ENCODE measurements at places on chromosomes 13 and 19.

GRCh38 chr19:7326105-7326877 lies 22.4 kb upstream of the ARHGEF18 start:
- no peak overlapping the region for H3K4me3 ChIP-seq
- H3K4me1 ChIP-seq, result no peaks in the 10 kb centered on the region
- DNase-seq, result peak; percentile 81
- H3K27me3 ChIP-seq, result no peaks in the 10 kb centered on the region
- H3K27ac ChIP-seq, result no peak overlapping the region

DNA sequence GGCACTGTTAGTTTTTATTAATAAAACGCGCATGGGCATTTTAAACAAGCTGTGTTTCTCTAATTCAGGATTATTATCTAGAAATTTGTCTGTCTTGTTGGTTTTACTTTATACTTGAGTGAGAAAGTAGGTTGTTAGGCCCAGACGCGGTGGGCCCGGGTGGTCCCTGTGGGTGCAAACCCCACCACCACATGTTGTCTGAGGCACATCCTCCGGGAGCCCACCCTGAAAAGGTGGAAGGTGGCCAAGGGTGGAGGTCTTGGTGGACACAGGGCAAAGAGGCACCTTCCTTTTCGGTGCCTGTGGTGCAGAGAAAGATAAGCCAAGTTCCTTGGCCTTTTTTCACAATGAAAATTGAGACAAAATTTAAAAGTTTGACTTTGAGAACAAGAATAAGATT lies 16.6 kb downstream of the ATP4B start:
- H3K36me3 ChIP-seq, result peaks cover 30% of the 10 kb centered on the region
- H3K4me3 ChIP-seq, result no peak overlapping the region
- H3K27ac ChIP-seq, result no peak overlapping the region
- H3K27me3 ChIP-seq, result no peaks in the 10 kb centered on the region

DNA sequence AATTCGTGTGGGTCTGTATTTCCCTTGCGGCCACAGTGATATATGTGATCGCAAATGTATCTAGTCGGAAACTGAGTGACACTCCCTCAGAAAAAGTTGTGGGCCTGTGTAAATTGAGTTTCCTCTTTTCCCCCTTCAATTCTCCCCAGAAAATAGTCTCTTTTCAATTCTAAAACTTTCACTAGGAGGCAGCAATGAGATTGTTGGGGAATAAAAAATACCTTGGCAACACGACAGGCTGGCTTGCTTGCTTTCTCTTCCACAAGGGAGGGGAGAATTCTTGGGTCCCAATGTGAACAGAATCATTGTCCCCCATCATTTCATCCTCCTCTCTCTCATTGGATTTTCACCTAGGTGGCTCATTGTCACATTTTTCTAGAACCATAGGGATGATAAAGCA lies 3.7 kb upstream of the SOX21 start:
- peaks cover 9% of the 10 kb centered on the region for H3K27me3 ChIP-seq
- no peak overlapping the region for H3K4me3 ChIP-seq
- 0 out of 2 replicates have a peak, but pooled peaks cover 1% of the 10 kb centered on the region for H3K4me1 ChIP-seq
- H3K36me3 ChIP-seq, result no peaks in the 10 kb centered on the region
- no peak for DNase-seq
- no peak overlapping the region for H3K27ac ChIP-seq

GRCh38 chr13:43422116-43422515 lies 364.7 kb downstream of the ENOX1 start:
- no peak overlapping the region for H3K27ac ChIP-seq
- no peak overlapping the region for H3K4me3 ChIP-seq
- no peak for DNase-seq
- peaks cover 4% of the 10 kb centered on the region for H3K4me1 ChIP-seq
- H3K27me3 ChIP-seq, result no peaks in the 10 kb centered on the region
- H3K36me3 ChIP-seq, result no peaks in the 10 kb centered on the region

DNA sequence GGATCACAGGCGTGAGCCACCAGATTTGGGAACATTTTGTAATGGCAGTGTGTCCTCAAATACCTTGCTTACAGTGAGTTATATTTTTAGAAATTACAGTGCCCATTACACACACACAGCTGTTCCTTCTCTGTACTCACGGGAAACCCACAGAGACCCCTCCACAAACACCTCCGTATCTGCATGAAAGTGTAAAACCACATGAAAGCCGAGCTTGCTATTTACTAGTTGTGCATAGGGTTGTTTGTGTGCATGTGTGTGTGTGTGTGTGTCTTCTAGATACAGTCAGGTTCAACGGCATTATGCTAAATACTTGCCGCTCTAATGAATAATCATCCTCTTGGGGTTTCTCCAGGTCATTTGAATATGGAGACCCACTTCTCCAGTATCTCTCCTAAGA lies 22.3 kb upstream of the LILRA2 start:
- H3K36me3 ChIP-seq, result no peaks in the 10 kb centered on the region
- H3K4me1 ChIP-seq, result no peaks in the 10 kb centered on the region
- H3K27ac ChIP-seq, result no peak overlapping the region
- H3K27me3 ChIP-seq, result no peaks in the 10 kb centered on the region

GRCh38 chr13:42270857-42271215 lies 1.1 kb upstream of the AKAP11 start:
- H3K36me3 ChIP-seq, result no peaks in the 10 kb centered on the region
- no peaks in the 10 kb centered on the region for H3K27me3 ChIP-seq
- no peaks in the 10 kb centered on the region for H3K4me1 ChIP-seq
- no peak for DNase-seq
- peak overlapping the region; percentile 77 for H3K4me3 ChIP-seq
- no peak overlapping the region for H3K27ac ChIP-seq

DNA sequence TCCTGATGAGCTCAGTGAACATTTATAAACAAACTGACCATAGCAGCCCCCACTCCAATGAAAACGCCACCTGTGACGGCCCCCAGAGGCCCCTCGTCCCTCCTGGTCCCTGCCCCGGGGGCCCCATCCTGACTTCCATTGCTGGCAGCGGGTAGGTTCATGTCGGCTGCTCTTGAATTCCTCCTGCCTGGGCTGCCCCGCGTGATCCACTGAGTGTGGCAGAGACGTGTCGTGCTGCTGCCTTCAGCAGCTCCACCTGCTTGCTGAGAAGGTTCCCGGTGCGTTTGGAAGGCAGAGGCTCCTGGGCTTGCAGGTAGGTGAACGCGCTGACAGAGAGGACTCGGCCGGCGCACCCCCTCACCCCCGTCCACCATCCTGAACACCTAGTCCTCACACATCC lies 11.6 kb downstream of the C2CD4C start:
- no peak overlapping the region for H3K27ac ChIP-seq
- H3K27me3 ChIP-seq, result no peaks in the 10 kb centered on the region
- no peak overlapping the region for H3K4me3 ChIP-seq
- DNase-seq, result no peak
- H3K4me1 ChIP-seq, result no peaks in the 10 kb centered on the region
- H3K36me3 ChIP-seq, result no peaks in the 10 kb centered on the region

DNA sequence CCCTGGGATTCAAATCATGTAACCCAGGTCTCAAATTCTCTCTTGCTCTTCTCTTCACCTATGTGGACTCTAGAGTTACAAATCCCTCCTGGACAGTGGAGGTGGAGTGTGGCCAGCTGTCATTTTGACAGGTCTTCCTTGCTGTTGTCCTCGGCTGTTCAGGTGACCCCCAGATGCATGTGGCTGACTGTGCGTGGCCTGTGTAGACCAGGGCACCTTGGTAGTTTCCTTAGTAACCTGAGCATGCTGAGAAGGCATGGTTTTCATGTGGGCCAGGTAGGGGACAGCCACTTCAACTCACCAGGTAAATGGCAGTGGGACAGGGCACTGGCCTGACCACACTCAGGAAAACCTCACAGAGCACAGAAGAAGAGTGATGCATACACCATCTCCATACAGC lies 155.0 kb upstream of the TSHZ3 start:
- H3K27ac ChIP-seq, result no peak overlapping the region
- no peak overlapping the region for H3K4me3 ChIP-seq
- H3K27me3 ChIP-seq, result no peaks in the 10 kb centered on the region
- no peak for DNase-seq
- no peaks in the 10 kb centered on the region for H3K36me3 ChIP-seq

DNA sequence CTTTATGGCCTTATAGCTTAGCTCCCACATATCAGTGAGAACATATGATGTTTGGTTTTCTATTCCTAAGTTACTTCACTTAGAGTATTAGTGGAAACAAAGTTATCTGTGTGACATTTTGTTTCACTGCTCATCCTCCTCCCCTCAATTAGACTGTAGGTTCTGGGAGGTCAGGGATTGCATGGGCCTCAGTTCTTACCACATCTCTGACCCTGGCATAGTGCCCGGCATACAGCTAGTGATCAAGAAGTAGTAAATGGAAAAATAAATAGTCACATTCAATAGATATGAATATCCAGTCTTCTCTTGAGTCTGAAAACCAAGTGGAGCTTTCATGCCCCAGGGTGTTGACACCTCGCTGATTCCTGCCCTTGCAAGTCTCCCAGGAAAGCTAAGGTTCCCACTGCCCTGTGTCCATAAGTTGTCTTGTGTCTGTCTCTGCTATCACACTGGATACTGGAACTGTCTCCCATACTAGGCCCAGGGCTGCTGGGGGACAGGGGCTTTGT lies 249.5 kb upstream of the TSHZ3 start:
- H3K4me3 ChIP-seq, result no peak overlapping the region
- H3K36me3 ChIP-seq, result no peaks in the 10 kb centered on the region
- no peak for DNase-seq
- no peaks in the 10 kb centered on the region for H3K27me3 ChIP-seq
- H3K4me1 ChIP-seq, result no peaks in the 10 kb centered on the region

DNA sequence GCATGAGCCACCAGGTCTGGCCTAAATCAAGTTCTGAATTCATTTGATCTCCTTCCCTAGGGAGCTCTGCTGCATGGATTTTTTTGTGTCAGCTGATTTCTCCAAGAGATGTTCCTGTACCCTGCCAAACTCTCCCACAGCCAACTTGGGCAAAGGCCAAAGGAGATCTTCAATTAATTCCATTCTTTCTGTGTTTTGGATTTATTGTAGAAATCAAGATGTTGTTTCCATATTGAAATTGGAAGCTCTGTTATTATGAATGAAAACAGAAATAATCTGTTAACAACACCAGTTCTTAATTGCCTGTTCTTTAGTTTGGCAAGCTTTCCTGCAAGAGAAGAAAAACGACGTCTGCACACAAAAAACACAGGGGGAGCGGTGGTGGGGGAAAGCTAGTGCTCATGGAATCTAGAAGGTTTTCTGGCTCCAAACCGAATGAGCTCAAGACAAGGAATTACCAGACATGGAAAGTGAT lies 86.5 kb upstream of the ABCC4 start:
- no peaks in the 10 kb centered on the region for H3K4me1 ChIP-seq
- no peak overlapping the region for H3K27ac ChIP-seq
- no peak overlapping the region for H3K4me3 ChIP-seq
- DNase-seq, result no peak

- H3K4me1 ChIP-seq, result no peaks in the 10 kb centered on the region
- no peaks in the 10 kb centered on the region for H3K27me3 ChIP-seq
- no peak for DNase-seq
- no peaks in the 10 kb centered on the region for H3K36me3 ChIP-seq
- H3K27ac ChIP-seq, result no peak overlapping the region
These were observed 12.0 kb downstream of the CERS4 start for GRCh38 chr19:8221161-8221560.

DNA sequence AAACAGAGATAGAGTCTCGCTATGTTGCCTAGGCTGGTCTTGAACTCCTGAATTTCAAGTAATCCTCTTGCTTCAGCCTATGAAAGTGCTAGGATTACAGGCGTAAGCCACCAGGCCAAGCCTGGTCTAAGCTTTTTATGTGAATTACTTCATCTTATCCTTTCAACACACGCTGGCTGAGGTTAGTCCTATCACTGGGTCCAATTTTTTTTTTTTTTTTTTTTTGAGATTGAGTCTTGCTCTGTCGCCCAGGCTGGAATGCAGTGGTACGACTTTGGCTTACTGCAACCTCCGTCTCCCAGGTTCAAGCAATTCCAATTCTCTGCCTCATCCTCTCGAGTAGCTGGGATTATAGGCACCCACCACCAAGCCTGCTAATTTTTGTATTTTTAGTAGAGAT lies 10.4 kb downstream of the MYO1F start:
- DNase-seq, result no peak
- H3K36me3 ChIP-seq, result no peaks in the 10 kb centered on the region
- no peak overlapping the region for H3K27ac ChIP-seq
- H3K4me1 ChIP-seq, result no peaks in the 10 kb centered on the region

DNA sequence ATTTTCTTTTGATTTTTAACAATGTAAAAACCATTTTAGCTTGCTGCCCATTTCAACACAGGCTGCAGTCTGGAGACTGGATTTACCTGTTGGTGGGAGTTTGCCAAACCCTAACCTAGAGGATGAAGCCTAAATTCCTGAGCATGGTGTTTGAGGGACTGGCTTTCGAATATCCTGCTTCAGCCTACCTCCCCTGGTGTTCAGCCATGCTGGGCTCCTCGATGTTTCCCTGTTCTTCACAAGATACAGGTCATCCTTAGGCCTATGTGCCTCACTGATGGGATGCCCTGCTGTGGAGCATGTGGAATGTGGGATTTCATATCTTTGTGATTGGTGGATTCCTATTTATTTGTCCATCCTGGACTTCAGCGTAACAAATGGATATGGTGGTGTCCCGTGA lies 20.4 kb upstream of the ERCC5 start:
- DNase-seq, result no peak
- no peaks in the 10 kb centered on the region for H3K27me3 ChIP-seq
- H3K27ac ChIP-seq, result no peak overlapping the region
- no peak overlapping the region for H3K4me3 ChIP-seq
- no peaks in the 10 kb centered on the region for H3K4me1 ChIP-seq
- H3K36me3 ChIP-seq, result no peaks in the 10 kb centered on the region

DNA sequence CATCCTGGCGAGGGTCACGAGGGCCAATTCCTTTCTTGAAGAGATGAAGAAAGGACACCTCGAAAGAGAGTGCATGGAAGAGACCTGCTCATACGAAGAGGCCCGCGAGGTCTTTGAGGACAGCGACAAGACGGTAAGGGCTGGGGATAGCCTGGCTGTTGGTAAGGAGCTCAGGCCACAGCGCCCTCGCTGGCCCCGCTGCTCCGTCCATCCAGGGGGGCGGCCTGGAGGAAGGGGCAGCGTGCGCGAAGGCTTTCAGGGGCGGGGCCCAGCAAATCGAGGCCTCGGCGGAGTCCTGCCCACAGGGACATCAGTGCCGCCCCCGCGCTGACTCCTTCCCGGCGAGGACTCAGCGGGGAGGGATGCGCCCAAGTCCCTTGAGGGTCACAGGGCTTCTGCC lies 6.9 kb downstream of the F10 start:
- H3K4me3 ChIP-seq, result no peak overlapping the region
- DNase-seq, result no peak
- H3K4me1 ChIP-seq, result peaks cover 3% of the 10 kb centered on the region

- no peak for DNase-seq
- H3K36me3 ChIP-seq, result no peaks in the 10 kb centered on the region
- no peak overlapping the region for H3K27ac ChIP-seq
These were observed 38.7 kb downstream of the KLF2 start for GRCh38 chr19:16363133-16363851.

DNA sequence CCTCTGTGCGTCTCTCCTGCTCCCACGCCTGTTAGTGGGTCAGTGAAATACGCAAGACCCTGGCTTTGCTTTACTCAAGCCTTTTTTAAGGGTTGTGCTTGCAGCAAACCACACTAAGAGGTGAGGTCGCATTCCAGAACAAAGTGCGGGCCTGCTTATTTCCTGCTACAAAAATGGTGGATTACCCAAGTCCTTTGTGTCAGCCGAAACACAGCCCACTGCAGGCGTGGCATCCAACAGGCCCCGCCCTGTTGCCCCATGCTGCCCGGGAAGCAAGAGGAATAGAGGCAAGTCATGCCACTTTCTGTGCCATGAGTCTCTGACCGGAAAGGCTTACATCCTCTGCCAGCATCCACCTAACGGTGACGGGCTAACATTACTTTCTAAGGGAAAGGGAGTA lies 7.7 kb upstream of the IRS2 start:
- H3K36me3 ChIP-seq, result no peaks in the 10 kb centered on the region
- H3K4me1 ChIP-seq, result peaks cover 2% of the 10 kb centered on the region
- no peak overlapping the region for H3K27ac ChIP-seq
- H3K4me3 ChIP-seq, result no peak overlapping the region
- no peaks in the 10 kb centered on the region for H3K27me3 ChIP-seq
